ENCODE measurements at places on chromosomes 13 and 19.

DNA sequence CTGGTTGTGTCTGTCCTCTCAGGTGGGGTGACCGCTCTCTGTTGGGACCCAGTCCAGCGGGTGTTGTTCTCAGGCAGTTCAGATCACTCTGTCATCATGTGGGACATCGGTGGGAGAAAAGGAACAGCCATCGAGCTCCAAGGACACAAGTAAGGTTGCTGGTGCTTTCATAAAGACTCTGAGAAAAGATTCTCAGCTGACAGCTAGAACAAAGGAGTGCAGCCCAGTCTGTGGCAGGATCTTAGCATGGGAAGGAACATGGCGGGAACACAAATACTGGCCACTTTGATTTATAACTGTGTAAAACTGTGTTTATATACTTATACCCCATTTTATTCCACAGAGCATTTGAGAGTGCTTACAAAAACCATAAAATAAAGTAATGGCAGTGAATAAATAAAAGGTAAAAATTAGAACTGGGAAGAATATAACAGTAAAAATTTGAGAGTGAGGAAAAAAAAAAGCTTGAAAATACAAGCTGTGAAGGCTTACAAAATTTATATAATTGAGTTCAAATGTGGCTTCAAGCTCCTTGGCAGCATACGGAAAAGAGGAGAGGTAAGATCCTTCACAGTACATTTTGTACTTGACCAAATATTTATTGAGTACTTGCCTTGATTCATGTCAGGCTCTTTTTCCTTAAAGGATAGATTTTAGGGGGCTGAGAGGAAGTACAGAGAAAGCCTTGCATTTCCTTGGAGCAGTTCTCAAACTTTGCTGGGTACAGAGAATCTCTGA, 64.8 kb downstream of the DHRS12 start:
- peak; percentile 28 for DNase-seq

DNA sequence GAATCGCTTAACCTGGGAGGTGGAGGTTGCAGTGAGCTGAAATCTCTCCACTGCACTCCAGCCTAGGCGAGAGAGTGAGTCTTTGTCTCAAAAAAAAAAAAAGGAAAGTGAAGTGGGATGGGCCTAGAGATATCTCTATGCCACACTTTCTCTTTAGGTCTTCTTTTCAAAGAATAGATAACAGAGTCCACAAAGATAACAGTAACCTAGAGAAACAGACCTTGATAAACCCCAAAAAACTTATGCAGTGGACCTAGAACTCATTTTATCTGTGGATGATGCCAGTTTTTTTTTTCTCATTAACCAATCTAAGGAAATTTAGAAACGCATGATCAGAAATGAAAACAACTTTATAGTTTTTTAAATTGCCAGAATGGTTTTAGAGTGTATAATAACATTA, 227.4 kb downstream of the LHFPL6 start:
- no peak for DNase-seq

DNA sequence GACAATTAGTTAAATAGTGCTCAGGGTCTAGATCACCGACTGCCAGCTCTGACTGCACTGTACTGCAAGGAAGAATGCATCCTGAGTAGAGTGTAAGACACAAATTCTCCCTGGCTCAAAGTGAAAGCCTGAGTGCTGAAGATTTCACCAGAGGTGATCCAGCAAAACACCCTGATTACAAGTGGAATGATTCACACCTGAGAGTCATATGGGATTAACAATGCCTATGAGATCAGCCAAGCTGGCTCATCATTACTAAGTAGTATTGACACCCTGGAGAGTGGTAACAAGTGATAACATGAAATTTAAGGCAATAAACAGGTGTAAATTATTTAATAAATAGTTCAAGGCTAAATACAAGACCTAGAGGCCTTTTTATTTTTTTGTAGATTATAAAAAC, 403.8 kb upstream of the PRR20A start:
- DNase-seq, result no peak

- peak; percentile 62 for DNase-seq
Measured at GRCh38 chr13:83765796-83766195, 116.5 kb downstream of the SLITRK1 start.

- no peak for DNase-seq
Measured at GRCh38 chr13:74770361-74770760, 636.2 kb upstream of the KLF12 start.

- DNase-seq, result no peak
Measured at GRCh38 chr19:12946731-12947496, 1.3 kb downstream of the RAD23A start.

DNA sequence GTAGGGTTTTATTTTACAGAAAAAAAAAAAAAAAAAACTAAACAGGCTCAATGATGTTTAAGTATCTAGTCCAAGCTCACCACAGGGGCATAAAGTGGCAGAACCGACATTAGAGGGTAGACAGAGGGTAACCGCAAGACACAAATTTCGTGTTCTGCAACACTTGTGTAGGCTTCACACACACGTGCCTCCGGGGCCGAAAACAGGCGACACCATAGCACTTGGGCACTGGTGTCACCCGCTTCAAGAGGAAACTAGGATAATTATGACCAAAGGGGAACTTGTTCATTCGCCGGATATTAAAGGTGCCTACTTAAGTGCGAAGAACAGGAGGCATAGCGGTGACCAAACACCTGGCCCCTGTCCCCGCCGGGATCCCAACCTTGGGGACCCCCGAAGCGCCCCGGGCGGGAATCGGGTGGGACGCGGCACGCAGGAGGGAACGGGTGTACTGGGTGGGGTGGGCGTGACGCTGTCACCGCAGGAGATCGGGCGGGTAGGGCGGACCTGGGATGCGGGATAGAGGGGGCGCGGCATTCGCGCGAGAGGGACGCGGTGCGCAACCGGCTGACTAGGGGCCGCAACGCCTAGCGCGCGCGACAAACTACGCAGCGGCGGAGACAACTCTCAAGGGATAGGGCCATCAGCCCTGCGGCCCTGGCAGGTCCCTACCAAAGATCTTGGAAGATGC, 558 bp downstream of the MZT1 start:
- DNase-seq, result no peak

Data from spinal cord (tissue), 10 donors.